ENCODE measurements at places on chromosomes 1 and 21. TPM values are rescaled to one million over a fixed set of nuclear protein-coding genes. Genes with fewer than 3 reads are reported as not detected.
A peak's percentile ranks its signal among the peaks of the same experiment; 100 is the strongest.

- DNase-seq: no peak
These were observed 2.7 kb downstream of the DOCK7 start for GRCh38 chr1:62685431-62685859.

DNA sequence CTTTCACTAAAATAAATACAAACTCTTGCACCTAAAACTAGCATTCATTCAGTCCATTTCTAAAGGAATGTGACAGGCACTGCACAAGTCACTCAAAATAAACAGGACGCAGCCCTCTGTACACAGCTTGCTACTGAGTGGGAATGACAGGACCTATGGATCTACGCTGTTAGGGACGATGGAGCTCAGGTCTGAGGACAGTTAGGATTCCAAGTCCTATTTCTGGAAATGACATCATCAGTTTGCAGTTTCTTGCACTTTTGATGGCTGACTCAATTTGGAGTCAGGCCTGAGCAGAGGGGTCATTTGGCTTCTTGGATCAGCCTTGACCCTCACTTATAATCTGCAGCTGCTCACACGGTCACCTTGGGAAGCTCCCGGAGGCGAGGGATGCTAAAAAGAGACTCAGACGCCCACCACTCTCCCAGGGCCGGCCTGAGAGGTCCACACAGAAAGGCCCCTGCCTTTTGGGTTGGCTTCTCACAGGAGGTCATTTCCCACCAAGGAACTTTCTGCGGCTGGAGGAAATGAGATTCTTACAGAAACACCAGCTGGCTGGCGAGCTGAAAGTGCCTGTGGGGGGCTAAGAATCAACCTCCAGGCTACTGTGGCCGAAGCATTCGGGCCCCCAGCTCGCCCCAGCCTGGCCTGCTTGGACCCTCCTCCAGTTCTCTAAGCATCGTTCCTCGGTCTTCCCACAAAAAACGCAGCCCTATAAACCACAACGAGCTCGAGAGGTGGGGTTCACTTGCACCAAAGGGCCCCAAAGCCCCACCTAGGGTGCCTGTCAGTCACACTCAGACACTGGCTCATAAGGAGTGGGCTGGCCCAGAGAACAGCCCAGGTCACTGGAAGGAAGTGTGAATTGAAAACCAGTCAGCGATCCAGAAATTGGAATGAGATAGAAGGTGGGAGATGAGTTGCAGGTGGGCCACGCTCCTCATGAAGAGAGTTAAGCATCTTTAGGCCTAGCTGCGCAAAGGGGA, 8.9 kb upstream of the PDE9A start:
- DNase-seq: no peak

GRCh38 chr1:38498686-38499085, 360.9 kb downstream of the RRAGC start:
- no peak for DNase-seq

- no peak for DNase-seq
These were observed 1.6 kb downstream of the DDI2 start for GRCh38 chr1:15618655-15619525.

GRCh38 chr1:83676106-83676505, 322.8 kb downstream of the TTLL7 start:
- DNase-seq: no peak

DNA sequence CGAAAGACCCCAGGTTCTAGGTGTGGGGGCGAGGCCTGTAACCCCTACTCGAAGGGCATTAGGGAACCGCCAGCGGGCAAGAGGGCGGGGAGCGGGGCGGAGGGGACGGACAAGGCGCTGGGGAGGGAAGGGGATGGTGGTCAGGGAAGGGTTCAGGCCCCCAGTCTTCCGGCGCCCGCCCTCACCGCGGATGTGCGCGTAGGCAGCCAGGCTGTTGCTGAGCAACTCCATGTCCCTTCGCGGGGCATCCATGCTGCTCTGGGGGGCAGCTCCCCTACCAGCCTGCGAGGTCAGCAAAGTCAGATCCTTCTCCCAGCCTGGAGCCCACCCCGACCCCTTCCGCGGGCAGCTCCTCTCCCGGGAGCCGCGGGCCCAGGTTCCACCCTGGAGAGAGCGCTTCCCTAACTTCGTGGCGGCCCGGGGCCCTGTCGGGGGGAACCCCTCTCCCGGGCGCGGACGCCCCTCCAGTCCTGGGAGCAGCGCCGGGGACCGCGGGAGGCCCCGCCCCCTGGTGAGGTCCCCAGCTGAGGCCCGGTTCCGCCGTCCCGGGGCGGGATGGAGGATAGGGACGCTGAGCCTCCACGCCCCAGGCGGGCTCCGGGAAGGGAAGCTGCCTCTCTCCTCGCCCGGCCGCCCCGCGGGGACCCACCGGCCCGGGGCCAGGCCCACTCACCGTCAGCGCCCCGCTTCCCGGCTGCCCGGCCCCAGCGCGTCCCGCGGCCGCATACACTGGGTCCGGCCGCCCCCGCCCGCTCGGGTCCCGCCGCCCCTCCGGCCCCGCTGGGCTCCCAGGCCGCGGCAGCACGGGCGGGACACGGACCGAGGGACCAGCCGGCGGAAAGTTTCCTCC, 434 bp downstream of the EVA1B start:
- no peak for DNase-seq

DNA sequence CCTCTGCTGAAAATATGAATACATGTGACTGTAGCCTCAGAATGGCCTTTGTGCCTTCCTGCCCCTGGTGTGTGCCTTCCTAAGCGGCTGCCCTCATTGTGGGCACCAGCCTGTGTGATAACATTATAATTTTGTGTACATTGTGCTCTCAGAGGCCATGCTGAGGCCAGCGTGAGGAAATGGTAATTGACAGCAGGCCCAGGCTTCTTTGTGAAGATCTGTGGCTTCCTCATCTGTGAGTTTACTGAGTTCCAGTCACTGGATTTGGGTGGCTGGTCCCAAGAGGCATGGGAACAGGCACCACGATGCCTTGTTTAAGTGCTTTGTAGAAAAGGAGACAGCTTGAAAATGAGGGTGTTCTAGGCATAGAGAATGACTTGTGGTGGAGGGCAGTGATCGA, 389.3 kb downstream of the OMA1 start:
- DNase-seq: no peak

- DNase-seq: no peak
These were observed 239.1 kb upstream of the RUNX1 start for GRCh38 chr21:35288238-35288637.

GRCh38 chr1:153963030-153963849, at the start of gene SLC39A1:
TSS of gene SLC39A1 (minus strand) at chr1:153963537. CDS start at chr1:153962715, 822 bp downstream.
- DNase-seq: peak; percentile 97

DNA sequence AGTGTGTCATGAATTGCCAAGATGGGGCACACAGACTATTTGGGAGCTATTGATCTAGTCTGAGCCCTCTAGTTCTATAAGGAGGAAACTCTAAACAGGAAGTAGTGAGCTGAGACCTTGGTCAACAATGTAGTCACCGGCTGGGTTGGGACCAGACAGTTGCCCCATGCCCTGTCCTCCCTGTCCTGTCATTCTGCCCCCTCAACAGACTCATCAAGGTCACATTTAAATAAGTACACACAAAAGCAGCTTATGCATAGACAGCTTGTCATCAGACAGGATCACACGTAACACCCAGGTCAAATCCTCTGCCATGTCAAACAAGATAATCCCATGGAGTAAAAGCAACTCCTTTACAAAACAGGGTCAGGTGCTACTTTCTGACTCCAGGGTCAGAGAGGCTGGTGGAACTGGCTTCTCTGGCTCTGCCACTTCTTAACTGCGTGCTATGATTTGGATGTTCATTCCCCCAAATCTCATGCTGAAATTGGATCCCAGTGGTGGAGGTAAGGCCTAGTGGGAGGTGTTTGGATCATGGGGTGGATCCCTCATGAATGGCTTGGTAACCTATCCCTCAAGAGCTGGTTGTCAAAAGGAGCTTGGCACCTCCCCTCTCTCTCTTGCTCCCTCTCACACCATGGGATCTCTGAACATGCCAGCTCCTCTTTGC, 128.9 kb downstream of the HIVEP3 start:
- DNase-seq: no peak

DNA sequence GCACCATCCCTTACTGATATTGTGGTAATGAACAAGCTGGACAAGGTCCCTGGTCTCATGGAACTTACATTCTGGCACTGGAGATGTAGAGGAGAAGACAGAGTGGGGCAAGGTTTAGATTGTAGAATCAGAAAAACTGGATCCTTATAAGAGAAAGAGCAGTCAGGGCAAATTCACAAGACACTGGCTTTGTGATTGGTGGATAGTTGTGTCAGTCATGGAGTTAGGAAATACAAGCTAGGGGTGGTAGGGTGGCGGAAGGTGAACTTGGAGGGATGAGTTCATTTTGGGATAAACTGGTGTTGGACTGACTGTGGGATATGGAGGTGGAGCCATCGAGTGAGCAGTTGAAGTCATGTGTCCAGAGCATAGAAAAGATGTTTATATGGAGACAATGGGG, 3.7 kb upstream of the TLR5 start:
- no peak for DNase-seq

GRCh38 chr1:113616156-113616555, 143.1 kb downstream of the PHTF1 start:
- no peak for DNase-seq

DNA sequence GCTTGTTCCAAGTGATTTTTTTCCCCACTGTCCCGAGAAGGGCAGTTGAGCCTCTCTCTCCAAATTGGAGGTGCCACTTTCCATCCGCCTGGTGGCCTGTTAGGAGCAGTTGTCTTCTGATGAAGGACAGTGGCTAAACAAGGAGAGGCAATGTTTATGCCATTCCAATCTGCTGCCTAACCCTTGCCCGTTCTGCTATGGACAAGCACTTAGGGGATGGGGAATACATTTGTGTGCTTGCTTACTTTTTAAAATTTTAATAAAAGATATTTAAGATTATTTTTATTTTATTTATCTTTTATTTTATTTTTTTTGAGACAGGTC, 12.0 kb downstream of the COQ8A start:
- DNase-seq: no peak

GRCh38 chr1:28602536-28603439, 10.7 kb downstream of the RAB42 start:
- DNase-seq: peak; percentile 75

DNA sequence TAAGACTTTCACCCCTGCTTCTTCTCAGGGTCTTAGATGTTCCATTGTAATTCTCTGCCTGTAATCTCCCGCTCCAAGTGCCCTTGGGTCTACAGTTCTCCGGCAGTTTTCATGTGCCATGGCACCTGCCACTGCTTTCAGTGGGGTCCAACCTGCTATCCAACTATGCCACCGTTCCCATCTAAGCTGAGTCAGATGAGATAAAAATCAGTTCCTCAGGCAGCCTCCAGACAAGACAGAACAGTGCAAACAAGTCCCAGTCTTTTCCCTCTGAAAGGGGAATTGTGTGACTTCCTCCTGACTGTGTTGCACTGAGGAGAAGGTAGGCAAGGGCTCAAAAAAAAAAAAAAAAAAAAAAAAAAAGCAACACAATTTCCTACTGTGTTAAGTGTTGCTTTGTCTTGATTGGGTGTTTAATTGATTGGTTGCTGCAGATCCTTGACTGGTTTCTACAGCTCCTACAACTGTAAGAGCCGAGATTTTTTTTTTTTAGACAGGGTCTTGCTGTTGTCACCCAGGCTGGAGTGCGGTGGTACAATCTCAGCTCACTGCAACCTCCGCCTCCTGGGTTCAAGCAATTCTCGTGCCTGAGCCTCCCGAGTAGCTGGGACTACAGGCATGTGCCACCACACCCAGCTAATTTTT, 50.7 kb downstream of the EBNA1BP2 start:
- no peak for DNase-seq

DNA sequence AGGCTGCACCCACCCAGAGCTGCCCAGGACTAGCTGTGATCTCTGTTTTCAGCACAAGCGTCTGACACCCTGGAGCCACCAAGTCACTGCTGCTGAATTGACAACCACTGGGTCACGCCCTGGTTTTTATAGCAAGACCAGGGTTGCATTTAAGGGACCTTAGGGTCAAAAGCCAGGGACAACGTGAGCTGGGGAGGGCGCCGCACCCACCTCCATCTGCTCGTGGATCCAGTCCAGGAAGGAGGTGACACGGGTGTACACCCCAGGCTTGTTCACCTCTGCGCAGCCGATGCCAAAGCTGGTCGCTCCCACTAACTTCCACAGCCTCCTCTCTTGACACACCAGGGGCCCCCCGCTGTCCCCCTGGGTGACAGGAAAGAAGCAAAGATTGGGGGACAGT, 9.2 kb upstream of the TFF1 start:
- no peak for DNase-seq

- DNase-seq: no peak
These were observed 55.5 kb downstream of the TRIM11 start for GRCh38 chr1:228350831-228351781.

DNA sequence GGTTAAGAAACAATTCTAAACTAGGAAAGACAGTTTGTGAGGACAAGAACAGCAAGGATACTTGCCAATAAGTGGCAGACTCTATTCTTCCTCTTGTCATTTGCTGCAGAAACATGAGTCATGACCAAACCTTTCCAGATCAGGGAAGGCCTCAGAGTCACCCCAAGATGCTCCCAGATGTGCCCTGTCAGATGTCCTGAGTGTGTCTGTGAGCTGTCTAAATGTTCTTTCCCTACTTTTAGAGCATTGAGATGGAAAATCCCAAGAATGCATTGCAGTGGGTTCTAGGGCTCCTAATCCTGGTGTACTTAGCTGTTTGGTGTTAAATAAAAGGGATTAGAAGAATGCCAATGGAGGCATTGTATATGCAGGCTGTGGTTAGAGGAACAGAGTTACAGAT, 57.5 kb upstream of the KIAA0040 start:
- DNase-seq: no peak

- DNase-seq: no peak
These were observed 5.5 kb downstream of the THBS3 start for GRCh38 chr1:155202198-155202597.

GRCh38 chr1:85884372-85885035, 176.3 kb upstream of the ZNHIT6 start:
- no peak for DNase-seq

DNA sequence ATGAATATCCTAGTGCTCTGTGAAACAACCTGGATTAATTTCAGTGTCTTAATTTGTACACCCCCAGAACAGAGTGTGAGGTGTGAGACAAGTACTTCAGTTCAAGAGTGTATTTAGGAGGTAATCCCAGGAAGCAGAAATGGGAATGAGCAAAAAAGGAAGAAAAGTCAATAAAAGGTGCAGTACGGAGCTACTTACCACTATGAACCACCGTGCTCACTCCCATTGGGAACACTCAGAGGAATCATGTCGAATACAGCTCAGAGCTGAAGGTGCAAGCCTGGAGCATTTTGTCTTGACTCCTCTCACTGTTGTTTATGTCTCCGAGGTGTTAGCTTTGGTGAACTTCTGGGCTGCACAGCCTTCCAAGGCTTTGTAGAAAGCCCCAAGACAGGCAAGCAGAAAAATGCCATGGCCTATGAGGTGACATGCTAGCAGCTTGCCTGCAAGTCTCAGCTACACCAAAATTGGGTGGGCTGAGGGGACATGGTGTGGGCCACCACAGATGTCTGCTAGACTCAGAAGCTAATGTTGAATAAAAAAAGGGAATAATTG, 7.4 kb upstream of the SVBP start:
- no peak for DNase-seq

CD5L gene
- polyA plus RNA-seq: not detected

HP1BP3 gene
- 239 TPM for polyA plus RNA-seq

NUF2 gene
- 31.0 TPM for polyA plus RNA-seq

SLFNL1 gene
- 1.2 TPM for polyA plus RNA-seq

PATJ gene
- 43.0 TPM for polyA plus RNA-seq

GBP6 gene
- not detected for polyA plus RNA-seq

S100A3 gene
- 0.46 TPM for polyA plus RNA-seq

DMRTA2 gene
- polyA plus RNA-seq: not detected

APOBEC4 gene
- not detected for polyA plus RNA-seq

NPL gene
- 8.6 TPM for polyA plus RNA-seq

BRDT gene
- 0.29 TPM for polyA plus RNA-seq

TBX15 gene
- 0.30 TPM for polyA plus RNA-seq

AADACL3 gene
- not detected for polyA plus RNA-seq

Measured in left renal cortex interstitium (tissue), 4 donors.